Heart right ventricle (tissue), 16 donors: ENCODE measurements at places on chromosomes 1 and 21.

GRCh38 chr1:231554969-231555368, 26.5 kb downstream of the TSNAX start:
- no peak for DNase-seq

- no peak for DNase-seq
These were observed 4.2 kb downstream of the HIVEP3 start for GRCh38 chr1:41914516-41914915.

DNA sequence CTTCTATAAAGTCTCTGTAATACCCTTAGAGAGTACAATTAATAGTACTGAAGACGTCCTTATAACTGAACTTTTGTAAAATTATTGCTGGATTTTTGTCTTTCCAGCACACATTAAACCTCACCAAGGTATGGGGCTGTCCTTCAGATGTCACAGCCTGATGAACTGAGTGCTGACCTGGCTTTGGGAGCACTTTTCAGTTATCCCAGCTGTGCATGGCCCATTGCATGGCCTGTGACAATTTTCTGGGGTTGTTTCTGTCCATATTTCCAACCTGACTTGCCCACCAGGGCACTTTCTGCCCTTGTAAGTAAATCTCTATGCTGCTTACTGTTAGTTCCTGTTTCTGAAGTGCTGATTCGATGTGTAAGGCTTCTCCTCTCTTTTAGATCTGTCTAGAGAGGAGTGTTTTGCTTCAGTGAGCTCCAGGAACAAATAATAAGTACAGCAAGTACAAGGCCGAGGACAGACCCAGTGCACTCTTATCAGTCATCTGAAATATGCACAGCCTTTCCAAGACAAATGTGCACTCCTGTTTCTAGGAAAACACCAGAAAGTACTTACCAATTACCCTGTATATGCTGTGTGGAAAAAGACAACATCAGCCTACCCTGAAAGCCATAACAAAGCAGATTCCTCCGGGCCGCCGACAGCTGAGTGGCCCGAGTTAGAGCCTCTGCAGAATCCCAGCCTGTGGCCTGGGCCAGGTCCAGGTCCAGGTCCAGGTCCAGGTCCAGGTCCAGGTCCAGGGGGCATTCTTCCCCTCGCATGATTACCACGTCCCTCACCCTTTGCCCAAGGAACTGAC, 121.7 kb downstream of the DHRS3 start:
- DNase-seq: no peak

- no peak for DNase-seq
These were observed 13.0 kb downstream of the INAVA start for GRCh38 chr1:200907611-200908097.

DNA sequence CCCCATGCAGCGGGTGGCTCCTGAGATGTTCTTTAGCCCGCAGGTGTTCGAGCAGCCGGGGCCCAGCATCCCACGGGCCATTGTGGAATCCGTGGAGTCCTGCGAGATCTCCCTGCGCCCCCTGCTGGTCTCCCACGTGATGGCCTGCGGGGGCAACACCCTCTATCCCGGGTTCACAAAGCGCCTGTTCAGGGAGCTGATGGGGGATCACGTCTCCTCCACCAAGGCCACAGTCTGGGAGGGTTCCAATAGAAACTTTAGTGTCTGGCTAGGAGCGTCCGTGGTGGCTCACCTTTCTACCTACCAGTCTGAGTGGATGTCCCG, 71.0 kb downstream of the ACTL8 start:
- DNase-seq: peak; percentile 57

DNA sequence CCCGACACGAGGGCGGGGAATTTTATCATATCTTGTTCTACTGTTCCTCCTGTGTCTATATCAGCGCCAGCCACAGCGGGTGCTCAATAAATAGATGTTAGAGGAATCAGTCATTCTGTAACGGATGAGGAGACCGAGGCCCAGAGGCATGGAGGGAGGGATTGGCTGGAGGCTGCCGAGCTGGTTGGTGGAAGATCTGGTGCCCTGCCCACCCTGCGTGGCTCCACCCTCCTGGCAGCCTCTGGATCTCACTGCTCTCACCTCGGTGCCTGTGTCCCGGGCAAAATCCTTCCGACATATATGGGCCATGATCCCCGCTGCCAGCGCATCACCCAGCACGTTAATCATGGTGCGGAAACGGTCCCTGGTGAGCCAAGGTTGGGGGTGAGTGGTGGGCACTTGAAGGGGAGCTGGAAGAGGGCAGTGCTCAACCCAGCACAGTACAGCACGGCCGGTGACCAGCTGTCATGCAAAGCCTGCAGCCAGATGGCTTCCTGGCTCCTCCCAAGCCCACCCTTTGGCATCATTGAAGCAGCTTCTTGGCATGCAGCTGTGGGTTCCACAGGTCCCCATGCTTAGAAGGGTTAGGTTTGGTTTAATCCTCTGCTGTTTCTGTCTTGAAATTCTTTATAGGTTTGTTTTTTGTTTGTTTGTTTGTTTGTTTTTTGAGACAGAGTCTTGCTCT, 26.7 kb downstream of the PODN start:
- DNase-seq: no peak

GRCh38 chr21:42193131-42193671, 25.7 kb upstream of the ABCG1 start:
- no peak for DNase-seq
